ENCODE measurements at places on chromosomes 2 and 18. TPM values are rescaled to one million over a fixed set of nuclear protein-coding genes. Genes with fewer than 3 reads are reported as not detected.

Gene MAPRE3
- polyA plus RNA-seq: 24.4 TPM

Gene STAT4
- 0.80 TPM for polyA plus RNA-seq

Gene ASPRV1
- 1.9 TPM for polyA plus RNA-seq

Gene SH3RF3
- polyA plus RNA-seq: 12.6 TPM

Gene ARMC9
- polyA plus RNA-seq: 13.5 TPM

Gene PROC
- 0.43 TPM for polyA plus RNA-seq

Gene DLX1
- polyA plus RNA-seq: 0.41 TPM

GRCh38 chr18:64322189-64322588 lies 173.3 kb upstream of the LINC00305 start:
- no peak for DNase-seq

DNA sequence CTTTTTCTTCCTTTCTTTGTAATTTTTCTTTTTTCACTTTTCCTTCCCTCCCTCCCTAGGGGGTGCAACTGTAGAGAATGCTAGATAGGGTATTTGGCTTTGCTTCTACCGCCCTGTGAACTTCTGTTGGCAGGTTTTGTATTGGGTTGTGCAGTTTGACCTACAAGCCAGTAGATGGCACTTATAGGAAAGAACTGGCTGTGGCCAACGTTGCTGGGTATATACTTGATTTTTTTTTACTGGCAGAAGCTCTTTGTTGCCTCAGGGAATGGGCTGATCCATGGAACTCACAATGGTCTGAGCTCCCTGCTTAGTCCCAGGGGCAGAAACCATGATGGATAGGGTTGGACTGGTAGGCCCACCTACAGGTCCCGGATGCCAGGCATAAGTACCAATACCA lies 1019.5 kb upstream of the LRRTM1 start:
- no peak for DNase-seq

GRCh38 chr18:37506001-37506400 lies 59.6 kb downstream of the CELF4 start:
- DNase-seq: no peak

- no peak for DNase-seq
These were observed 54.2 kb downstream of the DIPK1C start for GRCh38 chr18:74402806-74403433.

DNA sequence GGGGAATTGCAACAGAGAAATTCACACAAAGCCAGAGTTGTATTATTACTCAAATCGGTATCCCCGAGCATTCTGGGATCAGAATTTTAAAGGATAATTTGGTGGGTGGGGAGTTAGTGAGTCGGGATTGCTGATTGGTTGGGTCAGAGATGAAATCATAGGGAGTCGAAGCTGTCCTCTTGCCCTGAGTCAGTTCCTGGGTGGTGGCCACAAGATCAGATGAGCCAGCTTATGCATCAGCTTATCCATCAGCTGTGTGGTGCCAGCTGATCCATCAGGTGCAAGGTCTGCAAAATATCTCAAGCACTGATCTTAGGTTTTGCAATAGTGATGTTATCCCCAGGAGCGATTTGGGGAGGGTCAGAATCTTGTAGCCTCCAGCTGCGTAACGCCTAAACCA lies 34.3 kb upstream of the ITM2C start:
- no peak for DNase-seq

GRCh38 chr2:197198890-197199289 lies 111.7 kb downstream of the ANKRD44 start:
- DNase-seq: no peak

GRCh38 chr2:162072976-162073887 lies 783 bp downstream of the DPP4 start:
- peak; percentile 28 for DNase-seq

DNA sequence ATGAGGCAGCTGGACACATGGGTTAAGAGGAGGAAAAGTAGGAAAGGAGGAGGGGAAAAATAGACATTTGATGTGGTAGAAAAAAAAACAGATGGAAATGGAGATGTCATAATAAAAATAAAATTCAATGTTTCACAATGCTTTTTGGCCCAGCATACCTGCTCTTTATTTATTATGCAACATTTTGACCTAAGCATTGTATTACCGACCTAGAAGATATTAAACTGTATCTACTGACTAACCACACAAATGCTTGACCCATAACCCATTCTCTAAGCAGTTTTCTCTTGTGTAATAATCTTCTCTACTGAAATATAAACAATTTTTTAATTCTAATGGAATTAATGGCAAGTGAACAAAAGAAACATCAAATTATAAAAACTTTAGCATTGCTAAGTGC lies 362.3 kb downstream of the FBXO15 start:
- DNase-seq: no peak

- no peak for DNase-seq
These were observed 235.9 kb downstream of the SUCLG1 start for GRCh38 chr2:84223191-84223590.

GRCh38 chr2:38666556-38666910 lies 619 bp downstream of the GALM start:
- DNase-seq: no peak

DNA sequence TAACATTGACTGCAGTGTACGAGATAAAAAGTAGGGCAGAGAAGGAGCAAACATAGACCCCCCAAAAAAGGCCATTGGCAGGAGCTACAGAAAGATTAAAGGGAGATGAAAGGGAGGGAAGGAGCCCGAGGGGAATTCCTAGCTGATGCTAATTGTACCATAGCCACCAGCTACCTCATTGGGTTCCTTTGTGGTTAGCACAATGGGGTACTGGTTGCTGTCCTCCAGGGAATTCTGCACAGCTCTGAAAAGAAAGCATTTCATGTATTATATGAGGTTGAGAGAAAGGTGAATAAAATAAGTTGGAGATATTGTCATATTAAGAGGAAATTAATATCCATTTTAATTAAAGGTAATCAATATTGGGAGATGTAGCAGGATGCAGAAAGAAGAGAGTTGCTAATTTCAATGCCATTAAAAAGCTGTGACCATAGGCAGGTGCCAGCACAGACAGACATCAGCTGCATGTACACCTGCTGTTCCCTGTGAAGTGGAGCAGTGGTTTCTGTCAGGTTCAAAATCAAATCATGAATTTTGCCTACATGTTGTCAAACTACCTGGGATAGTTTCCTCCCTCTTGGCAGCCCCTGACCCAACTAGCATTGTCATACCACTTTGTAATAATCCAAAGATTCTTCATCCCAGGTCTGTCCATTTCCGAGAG lies 185.4 kb upstream of the DLGAP1 start:
- no peak for DNase-seq

DNA sequence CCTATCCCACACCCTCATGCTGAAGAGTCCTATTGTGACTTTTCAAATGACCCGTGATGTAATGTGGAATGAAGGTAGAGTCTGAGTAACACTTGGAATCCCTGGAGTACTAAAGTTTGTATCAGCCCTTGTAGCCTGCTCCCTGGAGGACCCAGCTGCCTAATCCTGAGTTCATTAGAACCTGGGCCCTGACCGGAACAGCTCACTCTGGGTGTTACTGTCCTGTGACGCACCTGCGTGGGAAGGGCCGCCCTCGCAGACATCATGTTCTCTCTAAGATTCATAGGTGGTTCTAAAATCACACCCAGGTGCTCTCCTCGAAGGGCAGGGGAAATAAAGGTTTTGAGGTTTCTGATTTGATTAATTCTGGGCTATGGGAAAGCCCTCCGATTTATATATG lies 62.3 kb downstream of the NCK2 start:
- DNase-seq: no peak

DNA sequence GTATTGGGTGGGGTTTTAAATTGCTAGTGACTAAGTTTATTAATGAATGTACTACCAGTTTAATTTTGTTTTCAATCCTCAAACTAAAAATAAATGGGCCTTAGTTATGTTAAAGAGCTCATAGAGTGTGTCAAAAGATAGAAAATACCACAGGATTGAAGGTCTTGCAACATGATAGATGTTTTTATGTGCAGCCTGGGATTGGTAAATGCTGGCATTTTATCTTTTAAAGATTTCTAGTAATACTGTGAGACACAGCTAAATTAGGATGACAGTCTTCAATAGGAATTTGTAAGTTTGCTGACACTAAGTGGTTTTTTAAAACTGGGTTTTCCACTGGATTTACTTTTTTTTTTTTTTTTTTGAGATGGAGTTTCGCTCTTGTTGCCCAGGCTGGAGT lies 122.3 kb downstream of the HAUS1 start:
- DNase-seq: no peak

DNA sequence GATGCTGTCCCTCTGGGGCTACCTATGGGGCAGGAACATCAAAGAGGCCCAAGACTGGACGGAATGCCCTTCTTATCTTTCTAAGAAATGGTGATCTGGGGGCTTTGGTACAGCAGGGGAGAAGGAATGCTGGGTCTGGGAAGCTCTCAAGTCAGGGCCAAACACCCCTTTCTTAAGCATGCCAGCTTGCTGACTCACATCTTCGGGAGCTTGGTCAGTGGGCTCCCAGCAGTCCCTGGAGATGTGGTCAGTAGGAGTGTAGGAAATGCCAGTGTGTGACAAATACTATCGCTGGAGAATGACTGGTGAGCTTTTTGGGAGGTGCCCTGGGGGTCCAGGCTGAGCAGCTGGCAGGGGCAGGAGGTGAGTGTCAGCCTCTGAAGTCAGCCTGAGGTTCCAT lies 105.0 kb upstream of the CDC42EP3 start:
- DNase-seq: no peak

GRCh38 chr2:10285556-10286198 lies 17.0 kb upstream of the HPCAL1 start:
- DNase-seq: no peak

DNA sequence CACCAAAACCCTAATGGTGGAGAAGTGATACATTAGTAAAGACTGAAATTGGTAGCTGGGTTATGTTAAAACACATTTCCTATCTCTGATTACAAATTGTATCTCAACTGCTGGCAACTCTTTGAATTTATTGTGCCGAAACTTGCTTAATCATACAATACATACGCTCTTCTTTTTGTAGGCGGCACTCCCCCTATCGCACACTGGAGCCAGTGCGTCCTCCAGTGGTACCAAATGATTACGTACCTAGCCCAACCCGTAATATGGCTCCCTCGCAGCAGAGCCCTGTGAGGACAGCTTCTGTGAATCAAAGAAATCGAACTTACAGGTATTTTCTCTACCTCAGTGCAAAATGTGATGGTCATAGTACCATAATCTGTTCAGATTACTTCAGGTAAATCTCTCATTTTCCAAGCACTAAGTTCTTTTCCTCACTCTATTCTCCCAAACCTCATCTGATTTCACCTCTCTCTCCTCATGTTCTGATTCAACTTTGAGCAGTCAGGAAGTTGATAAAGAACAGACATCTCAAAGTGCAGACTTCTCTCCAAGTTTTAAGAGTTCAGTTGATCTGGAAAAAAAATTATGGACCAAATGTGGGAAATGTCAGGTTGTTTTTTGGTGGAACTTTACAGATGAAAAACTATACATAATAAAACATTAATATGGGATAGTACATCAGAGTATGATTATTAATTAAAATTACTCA lies 66.5 kb downstream of the ABI2 start:
- no peak for DNase-seq

GRCh38 chr2:164793529-164793928 lies 48.1 kb downstream of the COBLL1 start:
- DNase-seq: no peak

DNA sequence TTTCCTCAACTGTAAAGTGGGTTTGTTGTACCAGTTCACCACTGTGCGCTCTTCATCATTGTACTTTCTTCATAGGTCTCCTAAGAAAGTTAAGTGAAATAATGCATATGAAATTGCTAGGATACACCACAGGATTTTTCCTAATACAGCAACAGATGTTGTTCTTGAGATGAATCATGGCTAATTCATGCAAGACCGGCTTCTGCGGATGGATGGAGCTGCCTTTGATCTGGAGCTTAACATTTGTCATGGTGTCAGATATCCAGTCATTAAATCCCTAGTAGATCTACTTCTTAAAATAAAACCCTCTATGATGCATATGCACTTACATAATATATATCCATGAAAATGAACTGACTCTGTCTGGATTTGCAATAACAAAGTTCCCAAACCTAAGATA lies 114.1 kb downstream of the COL6A3 start:
- no peak for DNase-seq

DNA sequence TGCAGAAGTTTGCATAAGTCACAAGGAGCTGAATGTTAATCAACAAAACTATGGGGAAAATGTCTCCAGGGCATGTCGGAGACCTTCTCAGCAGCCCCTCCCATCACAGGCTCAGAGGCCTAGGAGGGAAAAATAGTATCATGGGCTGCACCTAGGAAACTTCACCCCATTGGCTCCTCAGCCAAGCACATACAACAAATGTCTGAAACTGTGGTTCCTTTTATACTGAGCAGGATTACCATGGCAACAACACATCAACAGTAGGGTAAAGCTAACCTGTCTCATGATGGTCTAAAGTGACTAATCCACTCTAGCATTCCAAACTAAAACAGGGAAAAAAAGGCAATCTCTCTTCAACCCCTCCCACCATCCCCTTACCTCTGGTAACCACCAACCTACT lies 3.2 kb upstream of the NEMP2 start:
- DNase-seq: no peak
